ENCODE measurements at places on chromosomes 16 and 17.

DNA sequence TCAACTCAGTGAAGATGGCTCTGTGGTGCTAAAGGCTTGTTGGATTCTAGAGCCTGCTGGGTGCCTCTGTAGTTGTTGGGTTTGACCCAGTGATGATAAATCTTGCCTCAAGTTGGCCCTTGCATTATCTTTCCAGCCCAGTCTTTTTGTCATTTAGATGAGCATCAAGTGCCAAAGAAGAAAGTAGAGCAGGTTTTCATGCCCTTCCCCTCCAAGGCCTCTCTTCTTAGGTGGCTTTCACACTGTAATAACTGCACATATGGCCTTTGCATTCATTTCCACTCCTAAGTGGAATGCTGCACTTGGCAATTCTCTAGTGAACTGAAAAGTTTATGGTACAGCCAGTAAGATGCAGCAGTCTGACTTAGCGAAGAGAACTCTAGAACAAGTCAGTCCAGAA is 165.1 kb downstream of the PHKB start:
- no peak for DNase-seq

DNA sequence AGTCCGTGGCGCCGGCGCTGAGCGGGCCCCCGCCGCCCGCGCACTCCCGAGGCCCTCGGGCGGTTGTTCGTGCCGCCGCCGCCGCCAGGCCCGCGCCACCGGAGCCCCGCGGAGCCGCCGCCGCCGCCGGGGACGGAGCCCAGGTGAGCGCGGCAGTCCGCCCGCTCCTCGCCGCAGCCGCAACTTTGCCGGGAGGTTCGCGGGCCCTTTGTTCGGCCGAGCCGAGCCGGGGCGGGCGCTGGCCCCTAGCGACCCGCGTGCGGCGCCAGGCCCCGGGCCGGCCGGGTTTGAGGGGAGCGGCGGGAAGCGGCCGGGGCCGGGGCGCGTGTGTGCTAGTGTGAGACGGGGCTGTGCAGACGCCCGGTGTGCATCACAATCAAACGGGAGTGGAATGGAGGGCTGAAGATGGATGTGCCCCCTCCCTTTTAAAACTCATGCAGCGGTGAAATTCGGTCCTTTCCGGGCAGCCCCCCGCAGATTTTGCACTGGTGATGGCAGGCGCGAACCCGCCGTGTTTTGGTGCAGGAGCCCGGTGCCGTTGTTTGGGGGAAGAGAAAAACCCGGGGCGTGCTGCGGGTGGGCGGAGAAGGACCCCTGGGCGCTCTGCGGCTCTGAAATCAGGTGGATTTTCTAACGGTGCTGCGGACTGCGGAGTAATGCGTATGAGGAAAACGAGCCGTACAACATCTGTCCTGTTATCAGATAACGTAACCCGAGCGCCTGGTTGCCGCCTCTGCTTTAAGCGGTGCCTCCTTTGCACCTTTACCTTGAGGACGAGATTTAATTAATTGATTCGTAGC is 823 bp downstream of the TNRC6C start:
- peak; percentile 56 for DNase-seq

DNA sequence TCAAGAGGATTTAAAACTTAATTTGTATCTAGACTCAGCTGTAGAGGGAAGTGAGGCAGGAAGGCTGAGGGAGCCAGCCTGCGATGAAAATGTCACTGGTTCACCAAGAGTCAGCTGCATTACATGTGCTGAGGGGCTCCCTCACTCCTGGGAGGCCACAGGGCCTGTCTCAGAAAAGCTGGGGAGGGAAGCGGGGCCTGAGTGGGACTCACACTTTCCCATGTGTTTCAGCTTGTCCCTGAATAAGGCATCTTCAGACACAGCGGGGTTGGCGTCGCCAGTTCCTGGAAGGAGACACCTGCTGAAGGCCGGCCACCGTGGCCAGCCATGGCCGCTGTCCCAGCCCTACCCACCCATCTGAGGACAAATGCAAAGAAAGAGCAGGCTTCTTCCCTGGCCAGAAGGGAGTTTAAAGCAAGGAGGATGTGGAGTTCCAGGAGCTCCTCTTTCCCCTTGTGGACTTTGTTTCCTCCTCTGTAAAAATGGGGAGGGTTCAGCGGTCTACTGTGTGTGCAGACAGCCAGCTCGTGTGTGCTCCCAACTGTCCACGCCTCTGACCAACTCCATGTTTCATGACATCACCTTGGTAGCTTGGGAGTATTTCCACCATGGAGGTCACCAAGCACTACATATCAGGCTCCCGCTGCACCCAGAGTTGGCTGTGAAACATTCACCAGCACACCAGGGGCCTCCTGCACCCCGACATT is 19.2 kb upstream of the MRPS23 start:
- no peak for DNase-seq

GRCh38 chr16:64615630-64616280 is 506.1 kb downstream of the CDH11 start:
- DNase-seq, result peak; percentile 35

DNA sequence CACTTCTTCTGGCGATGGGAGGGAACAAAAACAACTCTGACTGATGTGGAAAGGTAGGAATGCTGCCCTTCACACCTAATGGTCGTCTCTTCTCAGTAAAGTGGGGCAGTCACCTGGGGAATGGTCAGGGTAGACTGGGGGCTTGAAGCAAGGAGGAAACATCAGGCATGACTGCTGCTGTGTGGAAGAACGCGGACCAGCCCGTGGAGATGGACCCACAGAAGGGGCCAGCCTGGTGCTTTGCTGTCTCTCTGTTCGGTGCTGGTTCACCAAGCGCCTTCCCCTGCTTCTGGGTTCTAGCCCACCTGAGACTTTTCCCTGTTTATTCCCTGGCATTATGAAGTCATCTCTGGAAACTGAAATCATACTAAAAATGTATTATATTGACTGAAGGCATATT is 96.2 kb upstream of the DNAH17 start:
- DNase-seq, result no peak

DNA sequence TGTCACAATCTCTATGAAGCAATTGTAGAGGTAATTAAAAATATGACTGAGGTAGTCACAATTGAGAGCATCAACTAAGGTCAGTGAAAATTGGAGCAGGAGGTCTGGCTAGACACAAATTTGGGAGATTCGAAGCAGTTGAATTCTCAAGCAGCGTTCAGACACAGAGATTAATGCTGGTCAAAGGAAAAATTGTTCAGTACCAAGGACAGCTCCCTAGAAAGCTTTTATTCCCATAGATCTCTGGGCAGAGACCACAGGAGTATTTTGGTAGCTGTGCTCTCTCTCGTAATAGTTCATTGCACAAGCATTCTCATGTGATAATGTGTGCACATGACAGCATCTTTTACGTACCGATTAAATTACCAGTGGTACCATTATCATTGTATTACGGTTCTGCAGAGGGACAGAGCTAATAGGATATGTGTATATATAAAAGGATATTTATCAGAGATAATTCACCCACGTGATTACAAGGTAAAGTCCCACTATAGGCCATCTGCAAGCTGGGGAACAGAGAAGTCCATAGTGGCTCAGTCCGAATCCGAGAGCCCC is 387.5 kb upstream of the HSBP1 start:
- DNase-seq, result peak; percentile 68

GRCh38 chr16:54526916-54527315 is 240.3 kb upstream of the IRX3 start:
- no peak for DNase-seq
